ENCODE measurements at places on chromosomes 16 and 17.

- DNase-seq, result no peak
Observed at GRCh38 chr16:81224824-81225223, 13.7 kb upstream of the BCO1 start.

- DNase-seq, result peak; percentile 58
Observed at GRCh38 chr16:15865742-15866141, 8.9 kb upstream of the MYH11 start.

GRCh38 chr17:57243171-57243622 is 13.1 kb upstream of the MSI2 start:
- peak; percentile 60 for DNase-seq

- DNase-seq, result no peak
Observed at GRCh38 chr17:42841975-42842685, 2.2 kb upstream of the AOC2 start.

DNA sequence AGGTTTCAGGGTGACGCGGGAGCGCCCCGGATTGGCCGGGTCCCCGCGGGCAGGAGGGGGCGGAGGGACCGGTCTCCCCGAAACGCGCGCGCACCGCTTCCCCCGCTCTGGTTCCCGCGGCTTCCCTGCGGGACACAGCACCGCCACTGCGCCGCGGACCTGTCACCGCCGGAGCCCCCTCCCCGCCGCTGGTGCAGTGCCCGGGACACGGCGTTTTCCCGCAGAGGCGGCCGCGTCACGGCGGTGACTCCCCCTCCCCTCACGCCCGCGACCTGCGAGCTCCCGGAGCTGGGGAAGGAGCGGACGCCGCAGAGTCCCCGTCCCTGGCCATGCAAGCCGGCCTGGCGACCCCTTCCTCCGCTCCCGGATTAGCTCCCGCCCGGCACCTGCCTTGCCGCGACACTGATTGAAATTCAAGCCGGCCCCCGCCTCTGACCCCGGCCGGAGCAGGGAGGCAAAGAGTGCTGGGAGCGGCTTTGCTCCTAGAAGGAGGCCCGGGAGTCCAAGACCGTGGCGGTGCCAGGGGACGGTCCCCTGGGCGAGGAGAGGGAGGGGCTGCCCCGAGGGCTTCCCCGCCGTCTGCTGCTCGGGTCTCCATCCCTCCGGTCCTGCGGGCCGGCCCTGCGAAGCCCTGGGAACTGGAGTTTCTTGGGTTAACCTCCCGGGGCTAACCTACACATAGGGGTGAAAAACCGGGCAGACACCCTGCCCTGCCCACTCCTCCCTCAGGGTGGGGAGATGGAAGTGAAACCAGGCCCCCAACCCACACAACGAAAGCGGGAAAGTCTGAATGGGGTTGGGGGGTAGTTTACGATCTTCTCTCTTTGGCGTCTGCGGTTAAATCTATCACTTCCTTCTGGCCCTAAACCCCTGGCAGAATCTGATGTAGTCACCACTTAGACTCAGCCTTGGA is 1.0 kb downstream of the RHBDL3 start:
- DNase-seq, result no peak

- DNase-seq, result no peak
Observed at GRCh38 chr16:19515757-19516156, 6.1 kb downstream of the GDE1 start.

DNA sequence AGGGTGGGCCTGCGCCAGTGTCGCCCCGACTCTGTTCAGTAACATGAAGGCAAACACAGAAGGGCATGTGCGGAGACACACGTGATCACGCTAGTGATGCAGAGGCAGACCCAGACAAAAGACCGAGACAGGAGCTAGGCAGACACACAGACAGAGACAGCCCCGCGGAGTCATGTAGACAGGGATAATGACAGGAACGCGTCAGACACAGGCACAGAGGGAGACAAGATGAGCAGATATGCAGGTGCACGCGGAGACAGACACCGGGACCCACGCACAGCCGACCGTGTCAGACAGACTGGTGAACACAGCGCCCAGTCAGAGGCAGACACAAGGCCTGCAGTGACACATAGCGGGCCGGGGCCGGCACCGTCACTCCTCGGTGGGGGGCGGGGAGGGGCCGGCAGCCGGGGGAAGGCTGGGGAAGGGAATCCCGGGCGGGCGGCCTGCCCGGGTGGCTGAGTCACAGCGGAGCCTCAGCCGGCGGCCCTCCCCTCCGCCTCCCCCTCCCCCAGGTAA is 7.4 kb downstream of the KDM6B start:
- DNase-seq, result peak; percentile 88

- DNase-seq, result peak; percentile 99
Observed at GRCh38 chr17:70905796-70906195, 736.5 kb downstream of the KCNJ2 start.

DNA sequence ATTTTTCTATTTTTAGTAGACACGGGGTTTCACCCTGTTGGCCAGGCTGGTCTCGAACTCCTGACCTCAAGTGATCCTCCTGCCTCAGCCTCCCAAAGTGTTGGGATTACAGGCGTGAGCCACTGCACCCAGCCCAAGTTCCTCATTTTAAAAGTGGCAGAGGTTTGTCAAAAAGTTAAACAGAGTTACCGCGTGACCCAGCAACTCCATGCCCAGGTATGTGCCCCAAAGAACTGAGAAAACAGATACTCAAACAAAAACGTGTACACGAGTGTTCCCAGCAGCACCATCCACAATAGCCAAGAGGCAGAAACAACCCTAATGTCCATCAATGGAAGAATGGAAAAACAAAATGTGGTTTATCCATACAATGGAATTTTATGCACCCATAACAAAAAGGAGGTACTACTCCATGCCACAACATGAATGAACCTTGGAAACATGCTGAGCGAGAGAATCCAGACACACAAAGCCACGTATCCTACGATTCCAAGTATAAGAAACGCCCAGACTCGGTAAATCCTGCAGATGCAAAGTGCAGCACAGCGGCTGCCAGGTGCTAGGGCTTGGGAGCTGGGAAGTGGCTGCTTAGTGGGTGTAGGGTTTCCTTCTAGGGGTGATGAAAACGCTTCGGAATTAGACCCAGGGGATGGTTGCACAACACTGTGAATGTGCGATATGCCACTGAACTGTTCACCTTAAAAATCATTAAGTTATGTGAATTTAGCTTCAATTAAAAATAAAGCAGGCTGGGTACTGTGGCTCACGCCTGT is 24.8 kb downstream of the ADCY9 start:
- DNase-seq, result no peak

DNA sequence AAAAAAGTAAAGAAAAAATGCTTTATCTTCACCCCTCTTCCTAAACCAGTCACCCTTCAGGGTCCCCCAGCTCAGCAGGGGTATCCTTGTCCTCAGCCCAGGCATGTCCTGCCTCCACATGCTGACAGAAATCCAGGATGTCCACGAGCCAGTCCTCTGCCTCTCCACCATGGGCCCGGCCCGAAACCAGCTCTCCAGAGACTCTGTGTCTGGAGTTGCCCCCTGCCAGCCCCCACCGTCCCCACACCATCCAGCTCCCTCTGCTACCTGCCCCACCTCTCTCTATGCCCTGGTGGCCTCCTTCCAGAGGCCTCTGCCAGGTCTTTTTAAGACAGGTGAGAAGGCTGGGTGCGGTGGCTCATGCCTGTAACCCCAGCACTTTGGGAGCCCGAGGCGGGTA is 66.4 kb upstream of the PLCG2 start:
- no peak for DNase-seq

- no peak for DNase-seq
Observed at GRCh38 chr16:85433477-85433876, 179.6 kb upstream of the GSE1 start.
